Colonic mucosa (tissue), 4 donors: ENCODE measurements at places on chromosomes 2 and 18. TPM values are rescaled to one million over a fixed set of nuclear protein-coding genes. Genes with fewer than 3 reads are reported as not detected.
A peak's percentile ranks its signal among the peaks of the same experiment; 100 is the strongest.

- DNase-seq = no peak
- H3K4me1 ChIP-seq = peaks cover 4% of the 10 kb centered on the region
- no peaks in the 10 kb centered on the region for H3K27me3 ChIP-seq
- H3K4me3 ChIP-seq = no peak overlapping the region
Observed at GRCh38 chr18:62745089-62745751, 29.9 kb downstream of the PHLPP1 start.

GRCh38 chr2:112491946-112492345, 10.0 kb downstream of the TTL start:
- no peak for DNase-seq
- H3K4me1 ChIP-seq = peaks cover 5% of the 10 kb centered on the region
- H3K27ac ChIP-seq = no peak overlapping the region

Gene NRP2
- 5.4 TPM for total RNA-seq

DNA sequence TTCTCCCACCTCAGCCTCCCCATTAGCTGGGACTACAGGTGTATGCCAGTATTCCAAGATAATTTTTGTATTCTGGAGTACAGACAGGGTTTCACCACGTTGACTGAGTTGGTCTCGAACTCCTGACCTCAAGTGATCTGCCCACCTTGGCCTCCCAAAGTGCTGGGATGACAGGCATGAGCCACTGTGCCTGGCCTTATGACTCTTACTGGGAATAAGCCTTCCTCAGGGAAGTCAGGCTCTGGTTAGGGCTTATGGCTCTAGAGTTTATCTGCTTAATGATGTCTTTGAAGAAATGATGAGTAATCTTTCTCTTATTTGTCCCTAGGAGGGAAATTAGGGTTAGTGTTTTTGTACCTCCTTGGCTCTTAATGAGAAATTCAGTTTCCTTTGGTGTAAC, 187.7 kb downstream of the FAM210A start:
- no peaks in the 10 kb centered on the region for H3K36me3 ChIP-seq
- no peaks in the 10 kb centered on the region for H3K27me3 ChIP-seq
- H3K27ac ChIP-seq = peak overlapping the region; percentile 75
- no peak overlapping the region for H3K4me3 ChIP-seq
- peaks cover 22% of the 10 kb centered on the region for H3K4me1 ChIP-seq

DNA sequence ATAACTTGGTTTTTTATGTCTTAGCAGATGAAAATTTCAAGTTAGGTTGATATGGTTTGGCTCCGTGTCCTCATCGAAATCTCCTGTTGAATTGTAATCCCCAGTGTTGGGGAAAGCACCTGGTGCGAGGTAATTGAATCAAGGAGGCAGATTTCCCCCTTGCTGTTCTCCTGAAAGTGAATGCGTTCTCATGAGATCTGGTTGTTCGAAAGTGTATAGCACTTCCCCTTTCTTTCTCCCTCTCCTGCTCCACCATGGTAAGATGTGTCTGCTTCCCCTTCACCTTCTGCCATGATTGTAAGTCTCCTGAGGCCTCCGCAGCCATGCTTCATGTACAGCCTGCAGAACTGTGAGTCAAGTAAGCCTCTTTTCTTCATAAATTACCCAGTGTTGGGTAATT, 242.1 kb upstream of the TNP1 start:
- no peaks in the 10 kb centered on the region for H3K36me3 ChIP-seq
- DNase-seq = no peak
- H3K4me1 ChIP-seq = no peaks in the 10 kb centered on the region
- no peaks in the 10 kb centered on the region for H3K27me3 ChIP-seq

Gene CNTNAP5
- total RNA-seq = 0.35 TPM

GRCh38 chr2:221480821-221481220, 91.3 kb downstream of the EPHA4 start:
- no peaks in the 10 kb centered on the region for H3K27me3 ChIP-seq
- H3K4me1 ChIP-seq = no peaks in the 10 kb centered on the region
- DNase-seq = no peak
- no peak overlapping the region for H3K4me3 ChIP-seq

DNA sequence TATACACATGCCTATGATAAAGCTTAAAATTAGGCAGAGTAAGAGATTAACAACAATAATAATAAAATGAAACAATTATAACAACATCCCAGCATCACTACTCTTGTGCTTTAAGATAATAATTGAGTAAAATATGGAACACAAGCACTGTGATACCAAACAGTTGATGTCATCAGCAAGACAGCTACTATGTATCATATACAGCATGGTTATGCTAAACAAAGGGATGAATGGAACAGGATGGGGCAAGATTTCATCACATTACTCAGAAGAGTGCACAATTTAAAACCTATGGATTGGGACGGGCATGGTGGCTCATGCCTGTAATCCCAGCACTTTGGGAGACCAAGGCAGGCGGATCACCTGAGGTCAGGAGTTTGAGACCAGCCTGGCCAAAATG, 1221.0 kb downstream of the SUCLG1 start:
- H3K27me3 ChIP-seq = no peaks in the 10 kb centered on the region
- no peak overlapping the region for H3K4me3 ChIP-seq

Gene MAB21L4
- 22.2 TPM for total RNA-seq

DNA sequence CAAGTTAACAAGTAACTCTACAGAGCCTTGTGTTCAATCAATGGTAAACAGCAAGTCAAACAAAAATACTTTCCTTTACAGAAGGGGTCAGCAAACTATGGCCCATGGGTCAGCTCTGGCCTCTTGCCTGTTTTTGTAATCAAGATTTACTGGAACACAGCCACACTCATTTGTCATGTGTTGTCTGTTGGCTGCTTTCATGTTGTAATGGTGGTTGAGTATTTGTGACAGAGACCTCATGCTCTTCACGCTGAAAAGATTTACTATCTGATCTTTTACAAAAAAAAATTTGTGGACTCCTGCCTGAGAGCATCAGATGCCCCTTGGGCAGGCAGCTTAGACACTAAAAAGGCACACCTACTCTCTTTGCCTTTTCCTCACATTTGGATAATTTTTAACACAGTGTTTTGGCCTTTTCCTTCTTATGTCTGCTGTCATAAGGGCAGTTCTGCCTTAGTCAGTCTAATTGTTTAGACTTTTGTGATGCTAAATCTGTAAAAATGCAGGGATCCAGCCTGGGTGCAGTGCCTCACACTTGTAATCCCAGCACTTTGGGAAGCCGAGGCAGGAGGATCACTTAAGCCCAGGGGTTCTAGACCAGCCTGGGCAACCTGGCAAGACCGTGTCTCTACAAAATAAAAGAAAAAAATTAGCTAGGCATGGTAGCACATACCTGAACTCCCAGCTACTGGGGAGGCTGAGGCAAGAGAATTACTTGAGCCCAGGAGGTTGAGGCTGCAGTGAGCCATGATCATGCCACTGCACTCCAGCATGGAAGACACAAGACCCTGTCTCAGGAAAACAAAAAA, 18.3 kb downstream of the IL1B start:
- no peak overlapping the region for H3K4me3 ChIP-seq
- no peaks in the 10 kb centered on the region for H3K4me1 ChIP-seq
- H3K36me3 ChIP-seq = no peaks in the 10 kb centered on the region
- DNase-seq = no peak
- H3K27ac ChIP-seq = no peak overlapping the region

Gene SNORC
- 67.5 TPM for total RNA-seq

DNA sequence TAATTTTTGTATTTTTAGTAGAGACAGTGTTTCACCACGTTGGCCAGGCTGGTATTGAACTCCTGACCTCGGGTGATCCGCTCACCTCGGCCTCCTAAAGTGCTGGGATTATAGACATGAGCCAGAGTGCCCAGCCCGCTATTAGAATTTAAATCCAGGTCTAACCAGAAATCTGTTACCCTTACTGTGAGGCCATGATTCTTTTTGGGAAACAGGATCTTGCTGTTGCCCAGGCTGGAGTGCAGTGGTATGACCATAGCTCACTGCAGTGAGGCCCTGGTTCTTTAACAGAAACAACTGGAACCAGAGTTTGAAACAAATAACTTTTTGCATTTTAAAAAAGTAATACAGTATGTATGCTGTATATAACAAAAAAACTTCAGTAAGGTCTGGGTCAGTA, 75.7 kb downstream of the NOL10 start:
- no peak overlapping the region for H3K4me3 ChIP-seq
- no peaks in the 10 kb centered on the region for H3K4me1 ChIP-seq
- no peak for DNase-seq
- H3K36me3 ChIP-seq = no peaks in the 10 kb centered on the region
- no peaks in the 10 kb centered on the region for H3K27me3 ChIP-seq
- no peak overlapping the region for H3K27ac ChIP-seq

Gene NEU4
- total RNA-seq = 36.9 TPM

Gene DOK6
- 0.59 TPM for total RNA-seq

- H3K27ac ChIP-seq = no peak overlapping the region
- no peaks in the 10 kb centered on the region for H3K4me1 ChIP-seq
- no peaks in the 10 kb centered on the region for H3K36me3 ChIP-seq
Observed at GRCh38 chr18:64678048-64678447, 529.2 kb upstream of the LINC00305 start.

DNA sequence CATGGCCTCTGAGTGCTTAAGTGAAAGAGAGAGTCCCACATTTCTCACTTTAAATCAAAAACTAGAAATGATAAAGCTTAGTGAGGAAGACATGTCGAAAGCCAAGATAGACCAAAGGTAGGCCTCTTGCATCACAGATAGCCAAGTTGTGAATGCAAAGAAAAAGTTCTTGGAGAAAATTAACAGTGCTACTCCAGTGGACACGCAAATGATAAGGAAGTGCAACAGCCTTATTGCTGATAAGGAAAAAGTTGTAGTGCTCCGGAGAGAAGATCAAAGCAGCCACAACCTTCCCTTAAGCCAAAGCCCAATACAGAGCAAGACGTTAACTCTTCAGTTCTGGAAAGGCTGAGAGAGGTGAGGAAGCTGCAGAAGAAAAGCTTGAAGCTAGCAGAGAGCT, 32.1 kb downstream of the PSMD1 start:
- H3K36me3 ChIP-seq = no peaks in the 10 kb centered on the region
- no peak for DNase-seq
- H3K4me1 ChIP-seq = peaks cover 7% of the 10 kb centered on the region
- H3K4me3 ChIP-seq = no peak overlapping the region
- peak overlapping the region; percentile 12 for H3K27ac ChIP-seq
- H3K27me3 ChIP-seq = no peaks in the 10 kb centered on the region

GRCh38 chr2:70817284-70817954, 3.0 kb downstream of the CLEC4F start:
- H3K27ac ChIP-seq = no peak overlapping the region
- H3K36me3 ChIP-seq = no peaks in the 10 kb centered on the region
- H3K4me1 ChIP-seq = no peaks in the 10 kb centered on the region
- H3K27me3 ChIP-seq = no peaks in the 10 kb centered on the region

DNA sequence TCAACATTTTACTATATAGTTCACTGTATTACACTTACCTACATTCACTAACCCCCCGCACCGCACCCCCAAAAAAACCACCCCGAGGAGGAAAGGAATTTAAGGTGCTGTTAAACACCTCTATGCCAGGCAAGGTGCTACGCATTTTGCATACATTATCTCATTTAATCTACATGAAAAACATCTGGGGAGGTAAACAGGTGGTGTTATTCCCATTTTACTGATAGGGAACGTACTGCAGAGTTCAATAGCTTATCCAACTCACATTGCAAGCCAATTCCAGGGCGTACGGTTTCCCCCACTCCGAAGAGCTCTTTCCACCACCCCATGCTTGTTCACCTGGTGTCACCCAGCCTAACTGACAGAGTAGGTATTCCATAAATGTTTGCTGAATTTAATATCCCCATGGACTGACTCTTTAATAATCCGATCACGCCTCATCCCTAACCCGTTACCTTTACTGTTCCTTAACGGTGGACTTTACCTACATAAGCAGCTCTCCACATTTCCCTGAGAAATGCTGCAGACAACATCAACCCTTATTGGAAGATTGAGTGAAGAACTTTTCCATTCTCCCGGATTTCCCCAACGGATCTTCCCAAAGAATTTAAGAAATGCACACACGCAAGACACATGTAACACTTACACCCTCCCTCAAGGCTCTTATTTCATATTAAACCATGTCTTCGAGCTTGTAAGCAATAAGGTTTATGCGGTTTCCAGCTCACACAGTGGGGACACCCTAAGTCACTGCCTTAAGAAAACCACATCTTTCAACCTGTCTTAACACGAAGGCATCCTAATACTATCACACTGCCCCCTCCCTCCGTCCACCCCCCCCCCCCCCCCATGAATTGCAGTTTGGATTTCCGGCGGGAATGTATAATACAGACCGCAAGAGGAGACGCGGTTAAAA, 1.2 kb downstream of the RAPH1 start:
- no peak overlapping the region for H3K27ac ChIP-seq
- no peak for DNase-seq
- no peaks in the 10 kb centered on the region for H3K36me3 ChIP-seq
- peaks cover 3% of the 10 kb centered on the region for H3K4me1 ChIP-seq
- H3K27me3 ChIP-seq = no peaks in the 10 kb centered on the region
- H3K4me3 ChIP-seq = peak overlapping the region; percentile 94

Gene RNF103
- 41.0 TPM for total RNA-seq

DNA sequence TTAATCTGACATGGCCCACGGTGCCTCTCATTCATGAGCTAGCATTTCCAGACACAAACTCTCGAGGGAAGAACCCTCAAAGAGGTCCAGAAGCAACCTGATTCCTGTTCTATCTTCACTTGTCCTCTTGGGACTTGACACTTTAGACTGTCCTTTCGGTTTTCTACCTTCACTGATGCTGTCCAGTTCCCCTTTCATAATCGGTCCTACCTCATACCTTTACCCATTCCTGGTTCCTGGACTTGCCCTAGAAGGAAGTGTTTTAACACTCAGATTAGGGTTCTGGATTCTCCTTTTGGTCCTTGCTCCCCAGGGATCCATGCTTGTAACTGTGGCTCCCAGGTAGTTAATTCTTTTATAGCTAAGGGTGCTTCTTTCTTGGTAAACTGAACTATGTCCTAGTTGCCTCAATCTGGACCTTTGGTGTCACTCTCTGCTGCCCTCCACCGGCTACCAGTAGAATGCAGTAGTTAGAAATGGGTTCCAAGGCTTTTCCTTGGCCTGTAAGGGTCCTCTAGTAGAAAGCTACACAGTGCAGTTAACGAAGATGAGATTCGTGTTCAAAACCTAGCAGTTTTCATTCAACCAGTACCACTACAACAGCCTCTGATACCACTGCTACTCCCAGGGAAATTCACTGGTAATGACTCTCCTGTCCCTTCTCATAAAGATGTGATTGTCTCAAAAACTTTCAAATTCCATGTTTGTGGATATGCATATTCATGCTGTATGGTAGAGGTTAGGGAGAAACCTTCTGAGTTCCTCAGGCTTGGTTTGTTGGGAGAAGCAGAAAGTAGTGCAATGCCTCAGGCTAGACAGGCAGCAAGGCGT, 178.1 kb upstream of the CYP26B1 start:
- no peak overlapping the region for H3K4me3 ChIP-seq
- H3K27me3 ChIP-seq = no peaks in the 10 kb centered on the region
- no peak overlapping the region for H3K27ac ChIP-seq
- no peaks in the 10 kb centered on the region for H3K4me1 ChIP-seq
- no peaks in the 10 kb centered on the region for H3K36me3 ChIP-seq
- DNase-seq = peak; percentile 67

Gene LAMA1
- total RNA-seq = 24.2 TPM

- H3K27me3 ChIP-seq = no peaks in the 10 kb centered on the region
- no peak overlapping the region for H3K4me3 ChIP-seq
- no peaks in the 10 kb centered on the region for H3K4me1 ChIP-seq
- no peaks in the 10 kb centered on the region for H3K36me3 ChIP-seq
- H3K27ac ChIP-seq = no peak overlapping the region
Observed at GRCh38 chr2:11773747-11774525, 27.5 kb downstream of the LPIN1 start.
